ENCODE measurements at places on chromosomes 3 and 15.

- no peak for DNase-seq
Observed at GRCh38 chr3:156024904-156025533, 95.4 kb upstream of the KCNAB1 start.

DNA sequence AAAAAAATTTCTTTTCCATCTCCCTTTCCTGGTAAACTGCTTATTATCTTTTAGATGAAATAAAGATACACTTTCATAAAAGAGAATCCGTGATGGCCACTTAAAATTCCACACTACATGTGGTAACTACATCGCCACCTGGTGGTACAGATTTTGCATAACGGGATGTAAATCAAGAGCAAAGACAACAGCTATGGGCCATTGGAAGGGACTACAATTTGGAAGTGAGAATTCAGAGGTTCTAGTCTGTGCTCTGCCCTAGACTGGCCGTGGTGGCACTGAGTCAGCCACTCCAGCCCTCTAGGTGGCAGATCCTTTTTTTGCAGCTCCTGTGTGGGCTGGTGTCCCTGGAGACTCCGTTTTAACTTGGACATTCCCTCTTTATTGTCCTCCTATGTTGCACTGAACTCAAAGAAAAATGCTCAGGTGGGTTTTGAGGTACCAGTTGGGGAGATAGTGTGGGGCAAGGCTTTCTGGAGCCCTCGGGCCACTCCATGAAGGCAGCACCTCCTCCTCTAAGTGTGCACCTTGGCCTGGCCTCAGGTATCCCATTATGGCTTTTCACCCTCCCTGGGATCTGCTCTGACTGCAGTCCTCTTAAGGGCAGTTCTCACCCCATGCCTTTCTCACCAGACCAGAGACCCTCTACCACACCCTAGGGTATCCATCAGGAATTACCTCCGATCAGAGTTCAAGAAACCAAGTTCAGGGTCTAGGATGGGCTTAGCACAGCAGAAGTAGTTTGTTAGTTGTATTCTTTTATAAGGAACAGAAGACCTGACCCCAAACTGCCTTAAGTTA lies 54.9 kb downstream of the SPSB4 start:
- peak; percentile 79 for DNase-seq

DNA sequence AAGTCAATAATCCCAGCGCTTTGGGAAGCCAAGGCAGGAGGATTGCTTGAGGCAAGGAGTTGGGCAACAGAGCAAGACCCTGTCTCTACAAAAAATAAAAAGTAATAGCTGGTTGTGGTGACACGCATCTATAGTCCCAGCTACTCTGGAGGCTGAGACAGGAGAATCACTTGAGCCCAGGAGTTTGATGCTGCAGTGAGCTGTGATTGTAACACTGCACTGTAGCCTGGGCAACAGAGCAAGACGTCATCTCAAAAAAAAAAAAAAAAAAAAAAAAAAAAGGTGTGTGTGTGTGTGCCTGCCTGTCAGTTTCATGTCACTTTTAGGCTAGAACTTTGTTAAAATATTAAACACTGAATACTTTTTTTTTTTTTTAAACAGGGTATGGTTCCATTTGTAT lies 28.4 kb downstream of the DNAJC19 start:
- no peak for DNase-seq

DNA sequence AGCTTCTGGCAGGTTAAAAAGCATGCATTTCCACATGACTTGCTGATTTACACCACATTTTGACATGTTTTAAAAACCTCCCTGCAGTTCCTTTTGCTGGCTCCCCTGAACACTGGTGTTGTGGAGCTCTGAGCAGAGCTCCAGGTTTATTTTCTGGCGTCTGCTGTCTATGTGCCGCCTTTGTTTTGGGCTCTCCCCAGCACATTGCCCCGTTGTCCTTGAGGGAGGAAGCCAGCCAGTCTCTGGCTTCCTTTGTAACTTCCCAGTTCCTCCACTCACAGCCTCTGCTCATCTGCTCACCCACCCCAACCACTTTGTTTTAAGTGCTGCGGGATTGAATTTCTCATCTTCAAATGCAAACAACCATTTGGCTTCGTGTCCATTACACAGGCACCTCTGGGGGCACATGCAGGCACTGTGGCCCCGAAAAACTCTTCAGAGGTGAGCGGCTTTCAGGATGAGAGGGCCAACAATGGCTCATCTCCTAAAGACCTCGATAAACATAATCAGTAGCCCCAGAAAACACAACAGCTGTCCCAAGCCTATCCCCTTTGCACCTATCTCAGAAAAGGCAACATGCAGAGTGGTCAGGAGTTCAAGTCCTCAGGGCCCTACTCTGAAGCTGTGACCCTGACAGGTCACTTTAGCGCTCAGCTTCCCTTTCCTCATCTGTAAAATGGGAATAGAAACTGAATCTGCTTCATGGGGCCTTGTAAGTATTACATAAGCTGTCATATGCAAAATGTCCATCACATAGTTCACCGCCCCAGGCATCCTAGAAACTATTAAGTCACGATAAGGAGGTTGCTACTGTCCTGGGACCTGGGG lies 1.3 kb upstream of the MEF2A start:
- DNase-seq, result peak; percentile 25

DNA sequence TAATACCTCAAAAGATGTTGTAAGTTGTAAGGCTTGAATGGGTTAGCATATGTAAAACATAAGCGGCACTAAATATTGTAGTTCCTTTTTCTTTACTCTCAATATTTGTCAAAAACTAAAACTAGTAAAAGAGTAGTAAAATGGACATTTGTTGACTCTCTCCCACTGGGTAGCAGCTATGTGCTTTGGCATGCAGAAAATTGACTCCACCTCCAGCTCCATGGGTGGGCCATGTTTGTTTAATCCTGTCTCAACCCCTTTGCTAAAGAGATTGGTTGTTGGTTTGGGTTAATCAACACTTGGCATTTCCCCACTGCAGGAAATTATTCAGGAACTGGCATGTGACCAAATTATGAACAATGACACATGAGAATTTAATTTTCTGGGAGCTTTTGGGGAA lies 114.8 kb downstream of the EOMES start:
- no peak for DNase-seq

- no peak for DNase-seq
Observed at GRCh38 chr3:144737281-144737680, 765.7 kb downstream of the DIPK2A start.

GRCh38 chr15:63015618-63016017 lies 26.9 kb upstream of the TPM1 start:
- DNase-seq, result no peak

GRCh38 chr3:151923901-151924300 lies 50.5 kb downstream of the SUCNR1 start:
- no peak for DNase-seq

DNA sequence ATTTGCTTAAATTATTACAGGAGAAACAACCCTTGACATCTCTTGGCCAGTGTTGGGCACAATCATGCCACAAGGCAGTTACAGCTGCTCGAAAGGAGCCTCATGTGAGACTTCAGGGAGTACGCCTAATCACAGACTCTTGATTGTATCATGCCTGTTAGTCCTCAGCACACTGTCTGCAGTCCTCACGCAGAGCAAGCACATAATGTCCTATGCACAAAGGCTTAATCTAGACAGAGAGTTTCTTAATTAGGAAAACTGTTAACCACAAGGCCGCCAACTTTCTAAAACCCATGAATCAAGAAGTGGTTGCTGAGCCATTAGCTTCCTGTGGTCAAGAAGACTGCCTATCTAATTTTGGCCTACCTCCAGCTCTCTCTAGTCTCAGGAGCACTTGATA lies 172.0 kb downstream of the UNC13C start:
- DNase-seq, result no peak

DNA sequence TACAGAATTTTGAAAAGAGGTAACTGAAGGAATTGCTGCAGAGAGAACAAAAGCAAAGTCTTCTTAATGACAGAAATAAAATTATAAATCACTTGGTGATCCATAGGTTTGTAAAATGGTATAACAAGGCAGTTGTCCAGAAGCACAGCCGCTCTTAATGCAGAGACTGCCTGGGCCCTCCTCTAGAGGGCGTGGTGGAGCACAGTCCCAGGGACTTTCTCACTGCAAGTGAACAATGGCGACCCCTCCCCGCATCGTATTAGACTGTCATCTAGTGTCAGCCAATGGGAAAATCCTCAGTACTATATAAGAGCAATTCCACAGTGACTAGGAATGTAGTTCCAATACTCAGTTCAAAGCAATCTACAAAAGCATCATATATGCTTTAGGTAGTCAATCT lies 26.4 kb upstream of the ZBED2 start:
- peak; percentile 6 for DNase-seq

- no peak for DNase-seq
Observed at GRCh38 chr3:160893207-160893606, 137.2 kb downstream of the PPM1L start.

DNA sequence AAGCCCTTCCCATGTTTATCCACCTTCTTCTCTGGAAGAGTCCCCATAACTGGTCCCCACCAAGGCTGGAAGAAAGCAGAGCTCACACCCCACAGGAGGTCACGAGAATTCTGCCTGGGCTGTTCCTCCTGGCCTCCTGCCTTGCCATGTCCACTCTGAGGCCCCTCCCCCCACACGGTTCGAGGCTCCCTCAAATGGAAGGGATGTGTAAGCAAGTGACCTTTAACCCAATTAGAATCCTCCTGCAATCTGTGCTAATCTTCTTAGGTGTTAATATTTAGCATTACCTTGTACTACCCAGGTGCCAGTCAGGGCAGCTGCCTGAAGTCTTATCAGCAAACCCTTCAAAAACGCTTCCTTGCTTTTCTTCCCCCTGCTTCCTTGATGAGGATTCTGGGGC lies 32.4 kb upstream of the DYNC1LI1 start:
- no peak for DNase-seq

- no peak for DNase-seq
Observed at GRCh38 chr15:92306663-92307062, 87.0 kb upstream of the ST8SIA2 start.

- no peak for DNase-seq
Observed at GRCh38 chr3:1540686-1541085, 447.9 kb downstream of the CNTN6 start.

DNA sequence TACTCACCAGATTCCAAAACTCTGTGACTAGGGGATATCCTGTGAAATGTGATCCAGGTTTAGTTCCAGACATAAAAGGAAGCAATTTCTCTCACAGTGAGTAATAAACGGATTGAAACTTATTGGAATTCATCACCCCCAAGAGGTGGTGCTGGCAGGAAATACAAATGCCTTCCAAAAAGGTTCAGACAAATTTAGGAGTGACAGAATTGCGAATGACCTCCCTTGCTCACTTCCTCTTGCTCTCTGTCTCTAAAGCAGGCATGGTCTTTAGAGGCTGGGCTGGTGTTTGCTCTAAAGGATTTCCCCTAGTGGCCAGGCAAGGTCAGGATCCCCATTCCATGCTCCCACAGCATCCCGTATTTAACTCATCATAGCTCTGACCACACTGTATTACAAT lies 449.4 kb upstream of the PPP2R3A start:
- no peak for DNase-seq

- no peak for DNase-seq
Observed at GRCh38 chr3:165636684-165637015, 200.6 kb downstream of the BCHE start.

- no peak for DNase-seq
Observed at GRCh38 chr3:121481106-121481880, 64.5 kb downstream of the POLQ start.

DNA sequence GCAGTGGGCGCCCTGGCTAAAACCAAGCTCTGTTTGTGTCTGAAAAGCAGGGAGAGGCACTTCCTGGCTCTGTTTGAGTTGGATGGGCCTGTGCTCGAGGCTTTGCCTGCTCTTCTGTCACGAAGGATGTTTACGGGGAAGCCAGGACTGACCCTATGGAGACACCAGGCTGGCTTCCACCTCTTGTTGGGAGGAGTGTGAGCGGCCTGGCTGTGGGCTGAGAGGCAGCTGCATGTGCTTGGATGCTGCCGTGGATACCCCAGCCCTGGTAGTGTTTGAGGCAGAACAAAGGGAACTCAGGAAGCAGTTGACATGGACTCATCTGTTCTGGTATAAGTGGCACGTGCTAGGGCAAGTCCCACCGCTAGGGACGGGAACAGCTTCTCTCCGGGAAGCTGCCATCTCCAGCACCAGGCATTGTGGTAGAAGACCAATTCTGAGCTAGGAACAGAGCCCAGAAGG lies 17.6 kb upstream of the SLC41A3 start:
- DNase-seq, result no peak

DNA sequence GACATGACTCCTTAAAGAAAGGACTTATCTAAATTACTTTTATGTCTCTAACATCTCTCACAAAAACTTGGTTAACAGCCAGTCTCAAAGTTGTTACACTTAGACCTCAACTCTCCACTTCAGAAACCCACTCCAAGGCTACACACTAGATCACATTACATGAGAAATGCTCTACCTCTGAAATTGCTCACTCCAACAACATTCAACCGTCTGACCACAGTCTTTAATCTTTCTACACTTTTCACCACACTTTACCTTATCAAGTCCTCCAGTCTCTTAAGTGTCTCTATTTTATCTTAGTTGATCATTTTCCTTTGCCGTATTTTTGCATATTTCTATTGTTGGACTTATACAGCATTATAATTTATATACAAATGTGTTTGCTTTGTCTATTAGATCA lies 5.8 kb downstream of the SLC12A6 start:
- no peak for DNase-seq

- DNase-seq, result no peak
Observed at GRCh38 chr3:136294176-136294575, 44.0 kb downstream of the PCCB start.

GRCh38 chr3:149816986-149817385 lies 4.0 kb downstream of the RNF13 start:
- DNase-seq, result no peak

DNA sequence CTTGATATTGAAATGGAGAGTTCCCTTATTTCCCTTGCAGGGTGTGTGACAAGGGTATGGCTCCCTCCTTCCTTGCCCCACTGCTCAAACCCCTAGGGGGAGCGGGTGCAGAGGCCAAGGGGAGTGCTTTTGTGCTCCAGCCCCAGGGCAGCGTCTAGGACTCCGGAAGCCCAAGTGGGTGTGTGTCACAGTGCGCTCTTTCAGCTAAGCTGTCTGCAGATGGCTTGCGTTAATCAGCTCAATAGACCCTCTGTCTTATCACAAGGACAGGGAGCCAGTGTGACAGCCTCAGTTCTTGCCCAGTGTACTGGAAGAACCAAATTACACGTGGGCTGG lies 523.6 kb upstream of the LMCD1 start:
- no peak for DNase-seq

GRCh38 chr15:37898362-37898761 lies 36.1 kb upstream of the TMCO5A start:
- DNase-seq, result no peak

DNA sequence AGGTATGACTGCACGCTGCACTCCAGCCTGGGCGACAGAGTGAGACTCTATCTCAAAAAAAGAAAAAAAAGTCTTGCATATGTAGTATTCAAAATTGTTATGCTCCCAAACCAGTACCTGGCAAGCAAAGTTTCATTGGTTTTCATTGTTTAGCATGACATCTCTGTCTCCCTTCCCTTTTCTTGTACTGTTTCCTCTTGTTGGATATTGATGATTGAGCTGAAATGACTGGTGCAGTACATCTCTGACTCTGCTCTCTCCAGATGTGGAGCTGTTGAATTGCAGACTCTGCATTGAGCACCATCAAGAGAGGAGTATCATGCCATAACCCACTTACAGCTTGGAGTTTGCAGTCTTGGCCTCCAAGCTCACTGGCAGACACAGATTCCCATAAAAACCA lies 77.2 kb downstream of the FAM81A start:
- DNase-seq, result no peak
